ENCODE measurements at places on chromosomes 1 and 21.

GRCh38 chr1:63866084-63866483 lies 92.3 kb downstream of the ROR1 start:
- DNase-seq = no peak

DNA sequence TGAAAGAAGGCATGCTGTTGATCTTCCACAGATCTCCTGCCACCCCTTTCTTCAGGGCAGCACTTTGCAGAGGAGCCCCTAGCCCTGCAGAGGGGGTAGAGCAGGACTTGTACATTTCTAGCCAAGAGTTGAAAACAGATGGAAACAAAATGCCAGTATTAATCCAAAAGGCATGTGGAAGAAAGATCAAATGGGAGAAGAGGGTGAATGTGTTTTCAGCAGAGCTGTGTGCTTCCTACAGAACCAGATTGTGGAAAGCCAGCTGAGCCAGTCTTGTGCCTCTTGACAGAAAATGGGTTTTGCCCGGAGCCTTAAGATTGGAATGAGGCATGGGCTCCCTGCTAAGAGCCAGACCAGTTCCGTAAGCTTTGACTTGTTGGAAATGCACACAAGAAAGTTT lies 105.2 kb upstream of the TSPAN2 start:
- DNase-seq = no peak

DNA sequence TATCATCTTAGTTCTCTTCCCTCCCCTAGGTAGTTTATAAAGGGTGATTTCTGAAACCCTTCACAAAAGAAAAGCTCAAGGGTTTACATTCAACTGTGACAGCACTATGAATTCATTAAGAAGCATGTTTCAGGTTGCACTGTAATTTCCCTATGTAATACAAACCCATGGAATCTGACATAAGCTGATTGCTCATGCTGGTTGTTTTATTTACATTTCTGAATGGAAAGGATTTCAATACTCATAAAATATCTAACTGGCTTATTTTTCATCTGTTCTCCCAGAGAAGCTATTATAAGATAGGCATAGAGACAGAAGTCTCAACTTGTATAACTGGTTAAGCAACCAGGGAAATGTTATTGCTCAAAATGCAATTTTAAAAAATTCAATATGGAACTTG lies 20.5 kb downstream of the WNT2B start:
- no peak for DNase-seq

GRCh38 chr1:56183151-56183550 lies 396.2 kb downstream of the PLPP3 start:
- DNase-seq = no peak

DNA sequence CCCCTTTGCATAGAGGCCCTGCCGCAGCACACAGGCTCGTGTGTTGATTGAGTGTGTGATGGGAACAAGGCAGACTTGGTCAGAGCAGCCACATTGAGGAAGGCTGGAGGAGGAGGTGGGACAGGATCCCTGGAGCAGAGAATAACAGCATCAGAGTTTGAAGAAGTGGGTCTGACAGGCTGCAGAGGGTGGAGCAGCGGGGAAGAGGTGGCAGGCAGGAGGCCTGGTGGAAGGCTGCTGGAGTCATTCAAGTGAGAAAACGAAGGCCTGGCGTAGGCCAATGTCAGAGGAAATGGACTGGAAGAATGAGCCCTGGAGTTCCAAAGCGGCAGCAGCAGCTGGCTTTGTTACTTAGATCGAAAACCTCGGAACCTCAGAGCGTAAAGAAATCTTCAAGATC lies 115.0 kb upstream of the GRIK3 start:
- no peak for DNase-seq

DNA sequence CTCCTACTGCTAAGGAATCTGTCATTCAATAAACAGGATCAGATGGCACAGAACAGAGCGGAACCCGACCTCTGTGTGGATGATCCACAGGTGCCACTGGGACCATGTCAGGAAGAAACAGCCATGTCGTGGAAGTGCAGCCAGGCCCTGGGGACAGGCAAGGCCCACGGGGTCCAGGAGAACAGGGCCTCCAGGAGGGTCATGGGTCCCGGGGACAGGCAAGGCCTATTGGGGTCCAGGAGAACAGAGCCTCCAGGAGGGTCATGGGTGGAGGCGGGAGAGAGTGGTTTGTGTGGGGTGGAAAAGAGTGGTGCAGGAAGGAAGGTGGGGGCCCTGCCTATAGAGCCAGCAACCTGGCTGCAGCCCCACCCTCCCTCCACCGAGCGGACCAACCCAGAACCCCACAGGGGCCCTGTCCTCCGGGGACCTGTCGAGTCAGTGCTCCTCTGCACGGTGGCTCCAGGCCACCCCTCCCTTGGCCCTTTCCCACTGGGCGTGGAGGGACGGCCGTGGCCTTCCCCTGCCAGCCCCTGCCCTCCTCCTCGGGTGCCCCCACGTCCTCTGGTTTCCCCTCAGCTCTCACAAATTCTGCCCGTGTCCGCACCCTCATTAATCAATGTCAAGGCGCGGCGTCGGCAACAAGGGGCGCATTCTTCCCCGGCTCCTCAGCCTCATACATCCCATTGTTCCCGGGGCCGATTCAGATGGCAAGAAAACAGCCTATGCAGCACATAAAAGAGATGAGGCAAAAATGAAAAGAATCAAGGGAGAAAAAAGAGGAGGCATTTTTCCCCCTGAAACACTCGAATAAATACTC lies 146.4 kb downstream of the PRDM16 start:
- no peak for DNase-seq

- DNase-seq = no peak
Observed at GRCh38 chr1:218478336-218478735, 133.2 kb downstream of the TGFB2 start.

DNA sequence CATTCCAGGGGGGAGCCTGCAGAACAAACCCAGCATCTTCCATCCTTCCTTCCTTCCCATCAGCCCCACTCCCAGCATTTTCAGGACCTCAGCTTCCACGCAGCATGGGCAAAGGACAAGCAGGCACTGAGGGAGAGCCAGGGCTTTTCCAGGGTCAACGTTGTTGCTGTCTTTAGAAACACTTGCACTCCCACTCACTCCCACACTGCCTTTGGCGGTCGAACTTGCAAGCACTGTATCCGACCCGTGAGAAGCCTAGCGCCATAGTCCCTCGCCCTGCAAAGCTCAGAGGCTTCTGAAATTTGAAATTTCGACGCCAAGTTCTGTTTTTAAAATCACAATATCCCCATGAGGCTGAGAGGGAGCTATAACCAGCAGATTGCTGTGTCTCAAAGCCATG lies 47.4 kb downstream of the KCNAB2 start:
- no peak for DNase-seq

GRCh38 chr1:2528016-2528415 lies 1.6 kb upstream of the PANK4 start:
- no peak for DNase-seq

GRCh38 chr1:205972081-205972480 lies 28.8 kb upstream of the SLC26A9 start:
- no peak for DNase-seq

DNA sequence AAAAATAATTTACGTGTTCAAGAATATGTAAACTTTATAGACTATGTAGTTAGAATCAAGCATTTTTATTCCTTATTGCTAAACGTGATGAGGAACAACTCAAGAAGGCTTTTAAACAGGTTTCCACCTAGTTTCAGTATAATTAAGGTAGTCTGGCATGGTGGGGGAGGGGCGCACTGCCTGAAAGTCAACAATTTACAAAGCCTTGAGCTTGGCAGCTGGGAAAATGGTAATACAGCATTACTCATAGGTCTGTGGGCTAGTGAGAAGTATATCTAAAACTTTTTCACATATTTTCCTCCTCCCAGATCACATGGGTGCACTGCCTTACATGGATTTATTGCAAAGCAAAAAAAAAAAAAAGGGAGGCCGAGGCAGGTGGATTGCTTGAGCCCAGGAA lies 75.2 kb downstream of the EVI5 start:
- DNase-seq = no peak

- no peak for DNase-seq
Observed at GRCh38 chr1:98644510-98644909, 17.0 kb upstream of the SNX7 start.

GRCh38 chr21:38448671-38449385 lies 49.4 kb downstream of the ERG start:
- no peak for DNase-seq

GRCh38 chr1:71080230-71080738 lies 551 bp downstream of the ZRANB2 start:
- DNase-seq = peak; percentile 21

- no peak for DNase-seq
Observed at GRCh38 chr21:33168886-33169285, 60.9 kb upstream of the IFNAR2 start.

DNA sequence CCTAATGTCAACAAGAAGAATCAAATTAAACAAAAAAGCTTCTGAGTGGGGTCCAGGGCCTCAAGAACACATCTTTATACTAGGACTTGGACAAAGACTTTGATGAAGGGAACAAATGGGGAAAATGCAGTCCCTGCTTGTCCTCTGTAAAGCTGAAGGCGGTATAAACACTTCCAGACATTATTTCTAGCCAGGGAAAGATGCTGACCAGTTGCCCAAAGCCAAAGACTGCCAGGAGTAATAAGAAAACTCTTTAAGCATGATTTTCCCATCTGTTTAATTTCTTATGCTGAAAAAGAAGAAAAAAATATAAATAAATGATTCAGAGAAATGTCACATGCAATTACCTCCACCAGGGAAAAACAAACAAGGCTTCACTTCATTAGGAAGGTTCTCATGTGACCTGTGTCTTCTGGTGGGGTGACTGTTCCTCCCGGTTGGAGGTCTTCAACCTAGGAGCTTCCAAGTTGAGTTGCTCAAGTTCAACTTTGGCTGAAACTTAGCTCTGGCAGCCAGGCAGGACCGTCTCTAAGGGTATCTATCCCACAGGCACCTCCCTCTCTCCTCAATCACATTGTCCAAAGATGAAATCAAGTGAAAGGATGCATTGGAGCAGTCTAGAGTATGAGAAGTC lies 65.2 kb upstream of the KCNE2 start:
- no peak for DNase-seq

- no peak for DNase-seq
Observed at GRCh38 chr1:33957854-33958253, 94.0 kb downstream of the HMGB4 start.

DNA sequence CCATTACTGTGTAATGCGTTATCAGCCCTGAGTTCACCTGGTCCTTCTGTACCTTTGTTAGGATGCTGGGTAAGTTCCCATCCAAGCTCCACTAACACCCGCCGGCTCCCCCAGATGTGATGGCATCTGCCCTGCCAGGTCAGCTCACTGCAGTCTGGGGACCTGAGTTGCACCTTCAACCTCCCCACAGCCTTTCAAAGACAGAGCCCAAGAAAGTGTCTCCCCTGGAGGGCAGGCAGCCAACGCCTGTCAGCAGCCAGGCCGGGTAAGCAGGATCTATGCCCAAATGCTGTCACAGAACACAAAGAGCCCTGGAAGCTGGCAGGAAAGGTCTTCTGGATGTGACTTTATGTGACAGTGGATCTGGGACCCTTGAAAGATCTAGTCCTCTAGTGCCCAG lies 13.7 kb downstream of the MRAP start:
- DNase-seq = no peak
